ENCODE measurements at places on chromosomes 1 and 21.

DNA sequence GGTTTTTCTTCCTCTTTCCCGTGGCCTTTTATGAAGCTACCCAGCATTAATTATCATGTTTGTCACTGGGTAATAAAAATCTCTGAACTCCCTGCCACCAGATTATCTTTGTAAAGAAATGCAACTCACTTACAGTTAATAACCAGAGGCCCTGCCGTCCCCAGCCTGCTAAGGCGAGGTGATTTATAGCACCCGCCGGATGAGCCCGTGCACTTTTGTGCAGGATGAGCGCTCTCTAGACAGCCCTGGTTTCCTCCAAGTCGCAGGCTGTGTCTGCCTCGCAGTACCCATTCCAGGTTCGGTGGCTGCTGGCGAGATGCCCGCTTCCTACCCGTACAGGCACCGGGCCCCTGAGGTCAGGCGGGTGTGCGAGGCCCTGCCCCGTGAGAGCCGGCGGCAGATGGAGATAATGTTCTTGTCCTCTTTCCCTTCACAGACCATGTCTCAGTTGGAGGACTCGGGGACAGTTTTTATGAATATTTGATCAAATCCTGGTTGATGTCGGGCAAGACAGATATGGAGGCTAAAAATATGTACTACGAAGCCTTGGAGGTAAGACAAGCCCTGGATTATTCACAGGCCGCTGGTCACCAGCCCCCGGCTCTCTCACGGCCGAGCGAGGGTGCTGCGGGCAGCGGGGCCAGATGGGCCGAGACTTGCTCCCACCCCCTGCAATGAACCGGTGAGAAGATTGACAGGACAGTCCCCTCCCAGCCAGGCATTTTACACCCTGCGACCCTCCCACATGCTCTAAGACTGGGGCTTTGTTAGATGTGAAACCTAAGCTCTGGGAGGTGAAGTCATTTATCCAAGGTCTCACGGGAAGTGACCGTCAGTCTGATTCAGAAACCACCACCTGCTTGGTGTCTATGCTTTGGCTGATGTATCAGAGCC is 28.5 kb upstream of the SELENON start:
- peak; percentile 12 for DNase-seq

DNA sequence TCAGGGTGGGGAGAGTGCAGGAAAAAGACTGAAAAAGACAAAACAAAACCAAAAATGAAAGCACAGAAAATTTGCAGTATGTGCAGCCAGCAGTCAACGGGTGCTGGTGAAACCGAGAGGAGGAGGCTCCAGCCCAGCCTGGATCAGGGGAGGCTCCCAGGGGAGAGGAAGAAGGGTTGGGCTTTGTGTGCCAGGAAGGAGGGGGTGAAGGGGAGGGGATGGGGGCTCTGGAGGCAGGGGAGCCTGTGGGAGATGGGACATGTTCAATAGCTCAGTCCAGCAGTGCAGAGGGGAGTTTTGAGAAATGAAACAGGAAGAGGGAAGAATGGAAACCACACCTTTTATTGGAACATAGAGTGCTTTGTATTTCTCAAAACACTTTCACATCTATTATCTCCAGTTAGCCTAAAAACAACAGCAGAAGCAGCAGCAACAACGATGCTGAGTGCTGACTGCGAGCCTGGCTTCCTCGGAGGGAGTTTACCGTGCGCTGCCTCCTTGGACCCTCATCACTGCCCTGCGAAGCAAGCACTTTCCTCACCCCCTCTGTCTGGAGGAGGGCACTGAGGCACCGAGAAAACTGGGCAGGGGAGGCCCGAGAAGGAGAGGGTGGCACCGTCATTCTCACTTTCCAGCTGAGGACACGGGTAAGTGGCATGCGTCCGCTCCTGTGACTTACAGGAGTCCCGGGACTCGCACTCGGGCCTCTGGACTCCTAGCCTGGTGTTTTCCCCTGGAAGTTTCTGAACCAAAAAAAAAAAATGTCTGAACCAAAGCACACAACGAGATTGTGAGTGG is 62.9 kb downstream of the MDM4 start:
- DNase-seq, result peak; percentile 25

DNA sequence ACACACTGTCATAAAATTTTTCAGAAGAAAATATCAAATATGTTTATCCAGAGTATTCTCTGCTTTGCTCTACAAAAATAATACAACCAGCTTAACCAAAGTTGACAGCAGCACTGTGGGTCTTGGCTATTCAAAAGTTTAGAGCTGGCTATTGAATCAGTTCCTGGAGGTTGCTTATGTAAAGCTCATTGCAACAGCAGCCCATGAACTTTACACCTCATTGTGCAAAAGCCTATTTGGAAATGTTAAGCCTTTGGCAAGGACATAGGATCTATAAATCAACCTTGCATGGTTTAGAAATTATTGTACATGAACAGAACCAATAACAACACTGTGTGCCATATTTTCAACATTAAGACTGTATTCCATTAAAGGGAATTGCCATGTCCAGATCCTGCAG is 714.9 kb downstream of the ADGRL2 start:
- no peak for DNase-seq

DNA sequence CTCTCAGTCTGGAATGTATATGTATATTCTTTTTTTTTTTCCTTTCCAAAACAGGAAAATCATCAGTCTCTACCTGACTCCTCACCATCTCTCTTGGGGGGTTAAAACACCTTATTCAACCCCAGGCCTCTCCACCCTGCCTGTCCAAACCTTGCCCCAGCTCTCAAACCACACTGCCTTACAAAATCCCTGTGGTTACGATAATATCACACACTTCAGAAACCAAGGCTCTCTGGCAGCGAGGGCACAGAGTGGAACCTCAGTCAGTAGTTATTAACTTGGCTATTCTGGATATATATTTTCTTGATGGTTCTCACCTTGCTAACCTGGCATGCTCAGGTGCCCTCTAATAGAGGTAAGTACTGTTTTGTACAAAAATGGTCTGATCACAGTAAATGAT is 24.7 kb downstream of the KIAA0040 start:
- DNase-seq, result no peak

- no peak for DNase-seq
Observed at GRCh38 chr1:232834066-232834465, 28.9 kb downstream of the MAP10 start.

- no peak for DNase-seq
Observed at GRCh38 chr1:25657121-25657882, 40.7 kb downstream of the MAN1C1 start.

- no peak for DNase-seq
Observed at GRCh38 chr21:31293986-31294385, 50.1 kb downstream of the TIAM1 start.

- DNase-seq, result no peak
Observed at GRCh38 chr1:204045430-204045829, 27.5 kb upstream of the SOX13 start.

DNA sequence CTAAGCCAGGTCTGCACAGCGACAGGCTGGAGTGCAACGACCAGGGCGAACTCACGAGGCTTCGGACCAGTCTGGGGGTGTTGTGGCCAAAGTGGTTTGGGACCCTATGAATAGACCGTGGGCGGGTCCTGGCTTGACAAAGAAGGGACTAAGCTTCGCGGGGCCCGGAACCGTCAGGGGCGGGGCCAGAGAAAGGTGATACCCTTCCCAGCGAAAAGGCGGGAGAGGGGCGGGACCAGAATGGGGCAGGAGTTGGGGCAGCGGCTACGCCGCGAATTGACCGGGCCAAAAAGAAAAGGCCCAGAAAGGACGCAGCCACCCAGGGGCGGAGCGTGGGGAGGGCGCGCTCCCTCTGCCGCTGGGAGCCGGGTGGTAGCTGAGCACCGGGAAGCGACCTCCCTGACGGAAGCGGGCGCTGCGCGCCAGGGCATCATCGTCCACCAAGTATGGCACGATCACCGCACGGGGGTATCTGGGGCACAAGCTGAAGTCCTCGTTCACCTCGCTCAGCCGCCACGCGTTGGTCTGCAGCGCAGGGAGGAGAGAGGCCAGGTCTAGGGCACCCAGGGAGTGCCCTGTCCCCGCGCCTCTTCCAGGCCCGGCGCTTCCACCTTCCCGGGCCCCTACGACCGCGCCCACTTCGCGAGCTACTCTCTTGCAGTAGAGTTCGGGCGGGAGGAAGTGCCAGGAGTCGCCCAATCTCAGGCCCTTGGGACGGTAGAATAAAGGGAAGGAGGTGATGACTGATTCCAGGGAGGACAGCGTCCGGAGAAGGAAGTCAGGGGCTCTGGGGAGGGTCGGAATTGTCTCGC is 6.7 kb upstream of the FAM167B start:
- peak; percentile 52 for DNase-seq

DNA sequence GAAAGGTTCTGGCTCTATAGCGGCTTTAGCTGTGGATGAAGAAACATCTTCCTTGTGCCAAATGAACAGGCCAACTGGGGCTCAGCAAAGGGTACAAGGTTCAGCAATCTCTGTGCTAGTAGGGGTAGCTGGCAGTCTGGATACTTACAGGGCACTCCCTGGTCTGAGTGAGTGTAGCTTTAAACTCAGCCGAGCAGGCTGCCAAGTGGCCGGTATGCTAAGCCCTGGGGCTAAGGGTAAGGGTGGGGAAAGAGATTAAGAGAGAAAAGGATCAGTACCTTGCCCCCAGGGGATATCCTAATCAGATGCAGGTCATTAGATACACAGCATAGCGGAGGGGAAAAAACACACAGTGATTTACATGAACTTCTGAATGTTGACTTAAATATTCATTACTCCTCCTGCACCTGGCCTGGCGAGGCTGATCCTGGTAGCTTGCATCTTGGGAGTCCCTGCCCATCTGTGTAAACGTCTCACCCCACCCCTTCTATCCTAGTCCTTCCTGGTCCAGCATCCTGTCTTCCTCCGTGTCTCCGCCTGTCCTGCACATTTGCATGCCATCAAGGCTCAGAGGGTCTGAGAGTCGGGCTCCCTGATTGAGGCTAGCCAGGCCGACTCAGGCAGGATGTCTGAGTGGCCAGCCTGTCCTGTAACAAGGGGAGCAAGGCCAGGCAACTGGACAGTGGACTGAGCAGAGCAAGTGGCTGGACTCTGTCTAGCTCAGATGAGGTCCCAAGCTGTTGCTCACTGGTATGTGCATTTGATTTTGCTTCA is 39.5 kb upstream of the CNTN2 start:
- peak; percentile 90 for DNase-seq

DNA sequence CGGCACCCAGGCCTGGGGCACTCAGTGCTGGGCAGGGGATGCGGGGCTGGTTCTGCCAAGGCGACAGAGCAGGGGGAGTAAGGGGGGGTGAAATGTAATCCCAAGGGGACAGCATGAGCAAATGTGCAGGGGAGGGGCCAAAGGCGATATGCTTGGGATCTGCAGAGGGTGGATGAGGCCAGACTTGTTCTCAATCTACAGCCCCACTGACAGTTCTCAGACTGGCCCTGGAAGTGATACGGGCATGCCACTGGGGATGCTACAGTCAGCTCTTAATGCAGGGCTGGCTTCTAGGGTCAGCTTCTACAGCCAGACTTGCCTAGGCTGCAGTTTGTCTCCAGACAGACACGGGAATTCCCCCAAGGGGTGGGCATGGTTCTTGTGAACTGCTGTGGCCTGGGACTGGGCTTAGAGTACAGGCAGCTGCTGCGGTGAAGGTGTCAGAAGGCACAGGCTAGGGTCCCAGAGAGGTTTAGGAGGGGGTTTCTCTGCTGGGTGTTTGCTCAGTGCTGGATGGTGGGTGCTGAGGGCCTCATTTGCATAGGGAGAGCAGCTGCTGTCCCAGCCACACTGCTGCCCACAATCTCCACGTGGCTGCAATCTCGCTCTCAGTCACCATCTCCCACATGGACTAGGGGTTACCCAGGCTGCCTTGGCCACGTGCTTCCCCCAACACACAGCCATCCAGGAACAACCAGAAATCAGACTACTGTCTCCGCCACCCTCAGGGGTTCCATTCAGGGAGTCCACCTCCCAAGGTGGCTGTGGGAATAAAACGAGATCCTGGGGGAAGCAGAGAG is 190.1 kb downstream of the HIVEP3 start:
- peak; percentile 74 for DNase-seq

DNA sequence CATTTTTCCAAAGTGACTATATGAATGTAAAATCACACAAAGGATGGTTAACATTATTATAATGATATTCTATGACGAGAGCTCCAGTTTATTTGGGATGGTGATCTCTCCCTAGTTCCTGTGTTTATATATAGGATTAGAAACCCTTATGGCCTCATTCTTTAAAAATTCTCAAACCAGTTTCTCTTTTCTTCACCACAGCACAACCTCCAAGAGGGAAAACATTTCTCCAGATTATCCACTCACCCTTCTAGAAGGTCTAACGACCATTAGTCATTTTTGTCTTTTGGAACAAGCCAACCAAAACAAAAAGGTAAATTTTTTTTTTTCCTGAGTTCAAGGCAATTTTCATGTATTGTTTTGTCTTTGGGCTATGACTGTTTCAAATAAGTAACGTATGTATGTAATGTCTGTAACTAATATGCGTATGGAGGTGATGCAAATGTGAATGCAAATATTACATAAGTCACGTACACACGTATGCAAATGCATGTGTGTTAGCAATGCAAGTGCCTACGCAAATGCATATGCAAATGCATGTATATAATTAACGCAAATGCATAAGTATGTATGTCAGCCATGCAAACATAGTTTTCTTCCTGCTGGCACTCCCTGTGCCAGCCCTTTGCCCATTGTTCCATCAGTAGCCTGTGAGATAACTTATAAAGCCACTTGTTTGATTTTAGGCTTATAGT is 72.5 kb upstream of the MORC3 start:
- DNase-seq, result peak; percentile 97

GRCh38 chr1:229620876-229621275 is 5.0 kb downstream of the TAF5L start:
- DNase-seq, result no peak

GRCh38 chr1:72530646-72531045 is 248.3 kb upstream of the NEGR1 start:
- DNase-seq, result no peak

DNA sequence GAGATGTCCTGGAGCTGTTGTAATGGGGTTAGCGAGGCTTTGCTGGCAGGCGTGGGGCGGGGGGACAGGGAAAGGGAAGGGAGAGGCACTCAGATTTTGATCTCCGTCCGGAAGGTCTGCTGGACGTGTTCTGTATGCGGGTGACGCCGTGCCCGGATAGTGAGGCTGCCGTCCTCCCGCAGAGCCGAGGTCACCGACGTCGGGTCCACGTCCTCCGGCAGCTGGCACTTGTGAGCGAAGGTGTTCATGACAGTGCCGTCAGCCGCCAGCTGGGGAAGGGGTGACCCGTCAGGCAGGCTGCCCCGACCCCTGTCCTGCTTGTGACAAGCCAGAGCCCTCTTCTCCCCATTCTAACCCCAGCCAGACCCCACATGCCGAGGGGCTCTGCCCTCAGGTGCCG is 2.4 kb downstream of the HSPB7 start:
- no peak for DNase-seq

- DNase-seq, result no peak
Observed at GRCh38 chr21:37460196-37460595, 93.6 kb downstream of the DYRK1A start.

DNA sequence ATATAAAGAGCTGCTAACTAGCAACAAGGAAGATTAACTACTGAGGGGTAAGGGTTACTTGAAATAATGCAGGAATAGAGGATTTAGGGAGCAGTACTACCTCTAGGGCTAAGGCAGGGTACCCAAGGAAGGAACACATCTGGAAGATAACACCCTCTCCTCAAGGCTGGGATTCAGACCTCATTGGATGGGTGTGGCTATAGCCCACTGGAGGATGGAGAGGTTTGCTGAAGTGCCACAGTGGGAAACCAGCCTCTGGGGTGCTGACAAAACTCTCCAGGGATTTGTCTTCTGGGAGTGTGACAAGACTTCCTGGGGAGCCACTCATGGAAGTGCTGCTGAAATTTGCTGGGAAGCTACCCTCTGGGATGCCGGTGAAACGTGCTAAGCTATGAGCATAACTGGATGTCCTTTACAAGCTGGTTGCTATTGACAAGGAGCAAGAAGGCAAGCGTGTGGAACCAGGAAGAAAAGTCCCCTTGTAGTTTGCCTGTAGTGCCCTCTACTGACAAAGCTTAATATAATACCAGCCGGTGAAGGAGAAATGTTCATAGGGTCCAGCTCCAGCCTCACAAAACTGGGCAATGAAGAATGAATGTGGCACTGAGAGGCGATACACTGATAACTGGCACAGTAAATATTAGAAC is 122.8 kb upstream of the USP24 start:
- peak; percentile 60 for DNase-seq

Data from NCI-H526 treated with DMSO at 0.1 percent for 48 hours (cell line).